HS-27A (cell line): ENCODE measurements at places on chromosomes 3 and 15.

DNA sequence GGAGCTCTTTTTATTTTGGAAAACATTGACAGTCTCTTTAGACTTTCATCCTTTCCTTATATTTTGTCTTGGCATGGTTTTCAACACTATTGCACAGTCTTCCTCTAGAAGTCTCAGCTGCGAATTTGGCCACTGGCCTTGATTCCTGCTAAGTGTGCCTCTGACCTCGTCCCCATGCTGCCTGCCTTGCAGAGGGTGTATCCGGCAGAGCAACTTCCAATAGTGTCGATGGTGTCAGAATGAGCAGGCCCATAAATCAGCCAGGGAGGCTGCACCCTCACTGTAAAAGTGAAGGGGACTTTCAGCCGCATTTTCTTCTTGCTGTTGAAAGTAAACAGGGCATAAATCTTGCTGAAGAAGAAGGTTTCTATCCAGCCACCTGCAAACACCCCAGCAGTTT is 336.7 kb upstream of the TRIM42 start:
- DNase-seq, result no peak

DNA sequence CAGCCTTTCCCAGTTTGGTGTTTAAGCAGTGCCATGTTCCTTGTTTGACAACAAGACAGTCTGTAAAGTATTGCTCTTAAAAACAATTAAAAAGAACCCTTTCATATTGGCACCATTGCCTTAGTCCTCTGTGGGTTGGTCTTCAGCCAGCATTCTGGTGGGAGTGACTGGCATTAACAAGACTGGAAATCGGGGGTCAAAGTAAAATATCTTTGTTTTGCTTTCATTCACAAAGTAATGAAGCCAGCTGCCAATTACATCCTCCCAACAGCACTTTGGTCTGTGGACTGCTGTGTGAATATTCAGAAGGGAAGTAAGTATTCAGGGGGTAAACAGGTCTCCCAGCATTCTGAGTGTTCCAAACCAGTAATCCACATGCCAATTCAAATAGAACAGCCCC is 8.3 kb upstream of the VILL start:
- no peak for DNase-seq

- no peak for DNase-seq
These were observed 325.3 kb upstream of the DPH6 start for GRCh38 chr15:35871282-35871681.

DNA sequence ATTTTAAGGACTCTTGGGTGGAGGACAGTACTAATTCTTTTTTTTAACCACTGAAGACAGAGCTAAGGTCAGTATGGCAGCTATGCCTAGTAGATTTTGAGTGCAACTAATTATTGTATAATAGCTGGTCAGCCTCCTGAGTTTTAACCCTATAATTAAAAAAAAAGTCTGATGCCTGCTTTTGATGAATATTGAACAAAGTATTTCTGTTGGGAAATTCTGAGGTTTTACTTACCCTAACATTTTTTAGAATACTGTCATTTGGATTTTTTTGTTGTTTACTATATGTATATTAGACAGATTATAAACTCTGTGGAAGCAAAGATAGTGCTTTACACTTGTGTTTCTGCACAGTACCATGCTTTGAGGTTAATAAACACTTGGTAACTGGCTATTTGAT is 20.8 kb downstream of the TCF12 start:
- no peak for DNase-seq

- DNase-seq, result no peak
These were observed 69.9 kb downstream of the NSUN3 start for GRCh38 chr3:94132777-94133176.

DNA sequence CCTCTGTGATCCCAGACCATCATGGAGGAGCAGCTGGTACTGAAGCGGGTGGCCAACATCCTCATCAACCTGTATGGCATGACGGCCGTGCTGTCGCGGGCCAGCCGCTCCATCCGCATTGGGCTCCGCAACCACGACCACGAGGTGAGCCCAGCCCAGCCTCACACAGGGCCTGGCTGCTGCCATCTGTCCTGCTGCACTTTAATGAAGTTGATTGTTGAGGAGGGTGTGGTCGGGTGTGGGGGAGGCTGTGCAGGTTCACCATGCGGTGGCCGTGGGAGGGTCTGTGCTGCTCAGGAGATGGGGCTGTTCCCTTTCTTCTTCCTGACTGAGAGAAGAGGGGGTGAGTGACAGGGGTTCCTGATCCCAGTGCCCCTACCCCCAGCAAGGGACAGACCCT is 30.6 kb downstream of the ACAD9 start:
- DNase-seq, result no peak

DNA sequence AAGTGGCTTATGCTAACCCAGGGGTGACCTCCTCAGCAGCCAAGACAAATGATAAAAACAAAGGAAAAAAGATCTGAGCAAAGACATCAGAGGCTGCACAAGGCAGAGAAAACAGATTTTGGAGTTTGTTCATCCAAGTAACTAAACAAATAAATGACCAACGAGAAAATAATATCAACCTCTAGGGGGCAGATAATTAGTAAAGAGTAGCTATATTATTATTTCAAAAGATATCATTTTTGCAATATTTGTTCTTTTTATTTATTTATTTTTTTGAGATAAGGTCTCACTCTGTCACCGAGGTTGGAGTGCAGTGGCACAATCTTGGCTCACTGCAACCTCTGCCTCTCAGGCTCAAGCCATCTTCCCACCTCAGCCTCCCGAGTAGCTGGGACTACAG is 101.8 kb downstream of the PCCB start:
- DNase-seq, result no peak

- no peak for DNase-seq
These were observed 24.9 kb upstream of the THRB start for GRCh38 chr3:24519368-24520100.

DNA sequence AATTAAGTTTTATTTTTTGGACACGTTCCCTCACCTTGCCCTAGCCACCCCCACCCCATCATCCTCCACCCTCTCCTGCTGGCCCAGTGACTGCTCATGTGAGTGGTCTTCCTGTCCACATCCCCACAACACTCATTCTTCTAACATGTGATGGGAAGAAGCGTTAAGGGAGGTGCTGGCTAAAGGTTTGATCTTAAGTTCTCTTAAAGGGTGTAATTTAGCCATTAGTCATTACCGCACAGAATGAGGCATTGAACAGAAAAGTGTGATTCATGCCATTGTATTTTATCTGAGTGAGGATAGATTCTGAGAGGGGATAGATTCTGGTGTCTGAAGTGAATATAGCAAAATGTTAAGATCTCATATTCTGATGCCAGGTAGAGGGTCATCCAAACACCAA is 272.9 kb upstream of the TPM1 start:
- DNase-seq, result peak; percentile 87

DNA sequence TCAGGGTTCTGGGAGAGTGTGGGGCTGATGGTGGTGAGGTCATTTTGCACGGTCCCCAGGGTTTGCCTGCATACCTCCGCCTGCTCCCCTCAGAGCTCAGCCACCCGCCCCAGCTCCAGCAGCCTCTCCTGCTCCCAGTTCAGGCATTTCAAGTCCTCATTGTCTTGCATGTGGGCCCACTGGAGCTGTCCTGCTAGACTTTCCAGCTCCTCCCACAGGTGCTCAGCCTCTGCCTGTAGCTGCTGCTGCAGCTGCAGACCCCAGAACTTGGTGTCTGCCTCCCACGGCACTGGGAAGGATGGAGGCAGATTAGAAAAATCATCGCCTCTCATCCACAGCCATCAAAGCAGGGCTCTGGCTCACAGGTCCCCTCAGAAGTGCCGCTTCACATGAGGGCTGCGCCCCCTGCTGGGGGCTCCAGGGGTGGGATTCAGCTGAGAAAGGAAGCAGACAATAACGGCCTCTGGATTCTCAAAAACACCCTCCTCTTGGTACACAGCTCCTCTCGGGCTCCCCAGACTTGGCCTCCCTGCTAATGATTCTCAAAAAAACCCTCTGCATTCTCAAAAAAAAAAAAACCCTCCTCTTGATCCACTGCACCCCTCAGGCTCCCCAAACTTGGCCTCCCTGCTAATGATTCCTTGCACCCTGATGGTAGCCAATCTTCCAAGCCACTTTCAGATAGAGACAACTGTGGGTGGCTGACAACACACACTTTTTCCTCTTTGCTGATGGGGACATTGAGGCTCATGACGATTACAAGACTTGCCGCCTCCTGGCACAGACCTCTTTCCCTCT is 89.3 kb upstream of the C2CD4B start:
- DNase-seq, result peak; percentile 33

DNA sequence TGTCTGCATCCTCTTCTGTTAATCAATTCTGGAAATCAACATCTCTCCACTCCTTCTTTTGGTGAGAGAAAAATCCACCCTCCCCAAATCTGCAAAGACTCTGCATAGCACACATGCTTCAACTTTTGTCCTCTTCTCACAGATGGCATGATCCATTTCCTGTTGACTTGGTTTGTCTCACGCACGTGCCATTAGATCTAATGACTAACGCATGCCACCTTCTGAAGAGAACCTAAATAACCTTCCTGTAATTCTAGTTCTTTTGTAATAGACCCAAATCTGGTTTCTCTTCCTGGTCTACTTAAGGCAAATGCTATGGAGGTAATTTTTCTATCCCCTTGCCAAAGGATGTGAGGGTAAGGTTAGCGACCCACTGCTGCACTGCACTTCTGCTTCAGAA is 51.0 kb upstream of the ATOSA start:
- DNase-seq, result peak; percentile 27

GRCh38 chr3:51986010-51986947 is 2.9 kb downstream of the ACY1 start:
- DNase-seq, result no peak

DNA sequence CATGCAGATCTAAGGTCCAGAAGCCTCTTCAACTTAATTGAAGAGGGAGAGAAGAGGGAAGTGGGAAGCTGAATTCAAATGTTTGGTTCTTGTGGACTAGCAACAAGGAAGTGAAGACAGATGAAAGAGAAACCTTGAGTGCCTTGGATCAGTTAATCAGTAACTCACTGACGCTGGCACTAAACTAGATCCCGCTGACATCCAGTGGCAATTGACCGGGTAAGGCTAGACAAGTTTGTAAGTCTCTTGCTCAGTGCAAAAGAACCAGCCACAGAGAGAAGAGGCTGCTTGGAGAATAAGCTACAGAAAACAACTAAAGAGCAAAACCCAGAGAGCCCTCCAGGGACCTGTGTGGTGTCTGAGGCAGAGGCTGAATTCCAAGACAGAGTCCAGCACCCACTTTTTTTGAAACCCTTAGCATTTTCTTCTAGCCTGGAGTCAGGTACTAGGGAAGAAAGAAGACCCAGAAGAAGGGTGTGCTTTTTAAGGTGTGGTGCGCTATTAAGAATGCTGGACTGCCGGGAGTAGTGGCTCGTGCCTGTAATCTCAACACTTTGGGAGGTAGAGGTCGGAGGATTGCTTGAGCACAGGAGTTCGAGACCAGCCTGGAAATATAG is 6.9 kb downstream of the PLCH1 start:
- DNase-seq, result no peak

GRCh38 chr15:100691321-100691720 is 88.9 kb downstream of the ASB7 start:
- no peak for DNase-seq

GRCh38 chr15:53586799-53587198 is 172.7 kb downstream of the WDR72 start:
- DNase-seq, result no peak
